ENCODE measurements at places on chromosomes 7 and 10.

DNA sequence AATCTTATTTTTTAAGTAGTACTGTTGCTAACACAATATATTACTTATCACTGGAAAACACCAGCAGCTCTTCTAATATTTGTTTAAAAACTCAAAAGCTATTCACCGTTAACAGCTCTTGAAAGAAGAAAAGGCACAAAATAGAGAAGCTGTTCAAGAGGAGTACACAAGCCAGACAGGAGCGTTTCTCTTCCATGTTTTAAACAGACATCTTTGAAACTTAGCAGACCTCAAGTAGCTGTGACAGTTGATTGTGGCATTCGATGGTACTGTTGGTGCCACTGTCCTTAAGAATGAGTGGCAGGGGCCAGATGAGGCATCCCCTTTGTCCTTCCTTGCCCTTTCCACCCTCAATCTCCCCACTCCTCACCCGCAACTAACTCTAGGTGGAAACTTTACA, 81.6 kb upstream of the PRR15 start:
- DNase-seq, result no peak

GRCh38 chr10:78407966-78408365, 374.3 kb downstream of the RPS24 start:
- DNase-seq, result no peak

DNA sequence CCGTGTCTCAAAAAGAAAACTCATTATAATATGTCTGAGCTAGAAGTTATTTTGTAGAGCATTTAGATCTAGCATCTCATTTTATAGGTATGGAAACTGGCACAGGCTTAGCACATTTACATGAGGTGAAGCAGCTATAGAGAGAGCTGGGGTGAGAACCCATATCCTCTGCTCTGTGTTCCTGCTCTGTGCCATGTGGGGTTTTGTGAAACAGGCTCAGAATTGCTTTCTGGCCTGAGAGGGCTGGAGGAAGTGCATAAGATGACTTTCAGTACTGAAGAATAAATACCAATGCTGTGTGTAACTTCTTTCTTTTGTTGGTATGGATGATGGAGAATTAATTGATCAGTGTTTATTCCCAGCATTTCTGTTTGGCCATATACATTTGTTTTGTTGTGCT, 159.1 kb downstream of the LRRC4 start:
- DNase-seq, result no peak

DNA sequence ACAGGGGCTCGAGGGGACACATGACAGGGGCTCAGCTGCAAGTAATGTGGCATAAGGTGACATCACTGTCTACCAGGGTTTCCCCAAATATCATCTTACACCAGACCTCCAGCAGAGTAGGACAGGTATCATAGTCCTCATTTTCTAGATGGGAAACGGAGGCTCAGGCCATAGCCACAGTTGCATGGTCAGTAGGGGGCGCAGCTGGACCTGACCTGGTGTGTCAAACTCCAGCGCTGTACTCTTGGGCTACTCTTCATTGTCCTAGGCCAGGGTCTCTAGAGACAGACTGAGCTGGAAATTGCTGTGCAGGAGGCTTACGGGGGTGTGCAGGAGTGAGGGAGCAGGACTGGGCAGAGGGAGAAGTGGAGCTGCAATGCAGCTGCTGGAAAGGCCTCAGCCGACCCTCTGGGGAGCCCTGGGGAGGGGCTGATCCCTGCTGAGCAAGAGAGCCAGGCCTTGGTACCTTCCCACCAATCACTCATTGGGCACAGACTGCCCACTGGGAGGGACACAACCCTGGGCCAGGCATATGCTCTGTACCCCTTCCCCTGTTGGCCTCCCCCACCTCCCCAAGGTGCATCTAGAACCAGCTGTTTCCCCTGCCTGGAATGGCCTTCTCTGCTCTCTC, 89.9 kb downstream of the CDH23 start:
- DNase-seq, result peak; percentile 57

DNA sequence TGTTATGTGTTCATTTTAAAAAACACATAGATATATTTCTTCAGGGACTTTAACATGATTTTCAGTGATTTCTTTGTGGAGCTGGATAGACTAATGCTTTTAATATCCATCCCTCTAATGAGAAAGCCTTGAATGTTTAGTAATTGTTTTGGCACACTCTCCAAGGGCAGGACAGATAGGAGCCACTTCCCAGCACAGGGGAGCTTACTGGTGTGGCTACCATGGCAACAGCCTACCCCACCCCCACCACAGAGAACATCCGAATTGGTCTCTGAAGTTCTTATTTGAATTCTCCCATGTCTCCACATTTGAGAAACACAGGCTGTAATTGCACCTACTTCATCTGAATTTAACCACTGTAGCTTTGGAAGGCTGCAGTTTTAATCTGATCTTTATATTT, 87.7 kb downstream of the PRKG1 start:
- DNase-seq, result no peak

DNA sequence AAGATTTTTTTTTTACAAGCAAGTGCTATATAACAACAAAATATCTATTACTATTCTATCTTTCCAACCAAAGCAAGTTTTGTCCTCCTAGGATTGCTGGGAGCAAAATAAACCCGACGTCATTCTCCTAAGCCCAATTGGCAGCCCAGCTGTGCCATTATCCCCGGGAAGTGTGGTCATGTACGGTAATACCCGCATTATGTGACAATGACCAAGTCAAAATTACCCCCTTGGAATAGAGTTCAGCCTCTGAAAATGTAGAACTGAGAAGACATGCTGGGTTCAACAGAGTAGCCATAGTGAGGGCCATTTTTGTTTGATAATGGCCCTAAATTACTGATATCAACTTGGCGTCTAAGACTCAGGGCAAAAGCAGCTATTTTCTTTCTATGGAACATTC, 215.5 kb downstream of the LRRTM3 start:
- DNase-seq, result no peak

DNA sequence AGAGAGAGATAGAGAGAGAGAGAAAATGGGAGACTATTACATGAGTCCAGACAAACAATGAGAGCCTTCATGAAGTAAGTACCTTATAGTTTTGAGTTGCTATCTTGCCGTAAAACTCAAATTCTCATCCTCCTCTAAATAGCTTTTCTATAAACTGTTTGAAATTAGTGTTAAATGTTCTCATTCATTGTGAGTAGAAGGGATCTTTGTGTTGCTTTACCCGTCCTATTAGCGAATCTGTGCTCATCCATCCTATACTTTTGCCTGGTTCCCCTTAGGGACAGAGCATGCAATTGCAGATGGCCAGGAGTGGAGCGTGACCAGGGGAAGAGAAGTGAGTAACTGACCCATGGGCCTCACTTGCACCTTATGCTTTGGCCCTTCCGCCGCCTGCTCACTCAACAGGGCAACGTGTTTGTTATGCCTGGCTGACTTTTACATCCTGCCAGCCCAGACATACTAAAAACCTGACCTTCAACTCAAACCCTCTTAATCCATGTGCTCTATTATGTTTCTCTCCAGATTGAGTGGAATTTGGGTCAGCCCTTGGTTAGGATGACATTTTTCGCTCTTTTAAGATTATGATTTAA, 244.2 kb upstream of the YAE1 start:
- DNase-seq, result no peak

GRCh38 chr10:85620807-85621206, 745.8 kb downstream of the GRID1 start:
- DNase-seq, result no peak

DNA sequence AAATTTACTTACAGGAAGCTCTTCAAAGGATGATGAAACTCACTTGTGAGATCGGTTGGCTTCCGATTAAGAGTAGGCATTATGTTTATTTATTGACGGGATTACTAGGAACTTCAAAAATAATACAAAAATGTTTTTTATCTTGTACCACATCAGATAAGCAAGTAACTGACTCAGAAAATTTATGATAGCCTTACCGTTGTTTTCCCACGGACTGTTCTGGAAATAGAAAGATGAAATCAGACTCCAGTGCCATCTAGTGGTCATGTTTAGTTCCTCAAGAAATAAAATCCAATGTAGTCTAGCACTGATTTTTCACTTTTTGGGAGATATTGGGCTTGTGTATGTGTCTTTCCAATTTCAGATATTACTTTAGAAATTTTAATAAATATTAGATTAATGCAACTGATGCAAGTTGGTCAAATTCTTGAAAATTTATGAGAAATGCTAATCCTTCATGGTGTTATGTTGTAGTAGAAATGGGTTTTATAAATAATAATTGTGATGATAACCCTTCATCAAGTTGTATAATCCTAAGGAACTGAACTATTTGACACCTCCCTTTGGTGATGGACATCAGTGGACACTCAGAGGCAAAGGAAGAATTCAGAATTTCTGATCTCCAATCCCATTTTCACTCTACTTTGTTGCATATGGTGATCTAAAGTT, 168.8 kb downstream of the TMEM26 start:
- DNase-seq, result peak; percentile 64

DNA sequence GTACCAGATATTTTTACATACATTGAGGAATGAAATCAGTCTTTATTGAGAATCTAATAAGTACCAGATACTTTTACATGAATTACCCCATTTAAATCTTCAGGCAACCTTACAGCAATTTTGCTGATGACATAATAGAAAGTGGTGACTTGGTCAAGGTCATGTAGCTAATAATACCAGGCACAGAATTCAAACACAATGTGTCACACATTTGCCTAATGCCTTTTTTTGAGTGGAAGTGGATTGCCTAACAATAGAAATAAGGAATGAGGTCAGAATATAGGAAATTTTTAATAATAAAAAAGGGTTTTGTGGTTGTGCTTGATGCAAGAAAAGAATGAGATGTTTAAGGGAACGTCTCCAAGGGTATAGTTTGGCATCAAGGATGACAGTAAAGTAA, 466.6 kb upstream of the IGFBP3 start:
- DNase-seq, result no peak

- DNase-seq, result no peak
Measured at GRCh38 chr10:86188796-86189558, 177.6 kb downstream of the GRID1 start.

- DNase-seq, result no peak
Measured at GRCh38 chr10:3886641-3887251, 101.7 kb upstream of the KLF6 start.

DNA sequence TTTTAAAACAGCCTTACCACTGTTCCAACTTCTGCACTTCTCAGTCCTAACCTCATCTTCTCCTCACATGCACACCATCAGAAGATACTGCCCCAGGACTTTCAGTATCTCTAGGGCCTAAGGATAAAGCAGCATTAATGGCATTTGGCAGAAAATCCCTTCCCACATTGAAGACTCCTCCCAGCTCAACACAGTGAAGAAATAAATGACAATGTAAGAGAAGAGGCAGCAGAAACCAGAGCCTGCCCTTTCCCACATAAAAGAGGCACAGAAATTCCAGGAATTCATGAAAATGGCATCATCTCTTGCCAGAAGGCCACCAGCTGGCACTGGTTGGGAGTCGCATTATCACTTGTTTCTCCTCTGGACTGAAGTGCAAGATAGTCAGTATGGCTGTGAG, 3.7 kb downstream of the GCC1 start:
- no peak for DNase-seq

GRCh38 chr10:28217848-28218247, 85.0 kb downstream of the MPP7 start:
- no peak for DNase-seq

- DNase-seq, result no peak
Measured at GRCh38 chr7:134723892-134724291, 55.5 kb upstream of the CALD1 start.

GRCh38 chr7:102040569-102040968, 223.1 kb downstream of the CUX1 start:
- no peak for DNase-seq

GRCh38 chr7:115249080-115249479, 327.2 kb downstream of the MDFIC start:
- no peak for DNase-seq

DNA sequence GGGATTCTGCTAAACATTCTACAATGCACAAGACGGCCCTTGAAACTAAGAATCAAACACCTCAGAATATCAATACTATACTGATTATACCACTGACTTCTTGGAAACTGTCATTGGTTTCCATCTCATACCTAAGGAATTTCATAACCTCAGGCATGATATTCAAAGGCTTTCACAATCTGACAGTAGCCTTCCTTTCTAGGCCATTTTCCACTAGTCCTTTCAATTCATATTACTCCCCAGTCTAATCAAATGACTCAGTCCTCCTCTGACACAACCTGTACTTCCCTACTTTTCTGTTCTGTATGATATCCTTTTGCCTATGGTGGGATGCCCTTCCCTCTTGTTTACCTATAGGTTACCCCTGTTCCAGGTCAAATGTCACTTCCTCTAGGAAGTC, 48.3 kb downstream of the CSTF2T start:
- DNase-seq, result no peak

DNA sequence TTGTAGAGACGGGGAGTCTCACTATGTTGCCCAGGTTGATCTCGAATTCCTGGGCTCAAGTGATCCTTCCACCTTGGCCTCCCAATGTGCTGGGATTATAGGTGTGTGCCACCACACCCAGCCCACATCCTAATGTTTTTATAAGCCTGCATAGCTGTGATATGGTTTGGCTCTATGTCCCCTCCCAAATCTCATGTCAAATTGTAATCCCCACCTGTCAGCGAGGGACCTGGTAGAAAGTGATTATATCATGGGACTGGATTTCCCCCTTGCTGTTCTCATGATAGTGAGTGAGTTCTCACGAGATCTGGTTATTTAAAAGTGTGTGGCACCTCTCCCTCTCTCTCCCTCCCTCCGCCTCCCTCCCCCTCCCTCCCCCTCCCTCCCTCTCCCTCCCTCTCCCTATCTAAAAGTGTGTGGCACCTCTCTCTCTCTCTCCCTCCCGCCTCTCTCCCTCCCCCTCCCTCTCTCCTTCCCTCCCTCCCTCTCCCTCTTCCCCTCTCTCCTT, 13.9 kb downstream of the BAMBI start:
- no peak for DNase-seq

DNA sequence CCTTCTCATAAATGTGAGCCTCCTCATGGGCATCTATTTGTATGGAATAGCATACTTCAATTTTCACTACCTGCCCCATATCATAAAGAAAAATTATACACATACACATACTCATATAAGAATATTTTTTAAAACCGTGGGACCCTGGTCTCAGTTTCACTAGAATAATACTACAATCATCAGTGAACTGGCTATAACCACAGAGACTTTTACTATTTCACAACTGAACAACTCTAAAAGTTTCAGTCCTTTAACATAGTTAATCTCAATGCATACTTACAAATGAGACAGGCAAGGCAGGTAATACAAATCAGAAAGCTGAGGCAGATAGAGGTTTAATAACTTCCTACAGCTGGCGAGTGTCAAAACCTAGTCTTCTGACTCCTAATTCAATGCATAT, 83.1 kb downstream of the LRRN3 start:
- no peak for DNase-seq

GRCh38 chr10:72315611-72316385, 38.9 kb downstream of the DNAJB12 start:
- no peak for DNase-seq

- DNase-seq, result no peak
Measured at GRCh38 chr10:82887488-82887887, 1012.5 kb downstream of the NRG3 start.

Data from KBM-7 (cell line).